ENCODE measurements at places on chromosomes 12 and 14. TPM values are rescaled to one million over a fixed set of nuclear protein-coding genes. Genes with fewer than 3 reads are reported as not detected.
A peak's percentile ranks its signal among the peaks of the same experiment; 100 is the strongest.

GRCh38 chr12:2834581-2835491 is at the start of gene NRIP2:
NRIP2 (minus strand) TSS chr12:2835035; CDS start chr12:2834983, 52 bp downstream.
- DNase-seq: no peak
- no peak within 1 kb of the TSS for H3K27ac ChIP-seq
- H3K27me3 ChIP-seq: no peaks in the 10 kb centered on the region
- H3K4me3 ChIP-seq: no peak within 1 kb of the TSS

Gene PTPN6
- 485 TPM for total RNA-seq

DNA sequence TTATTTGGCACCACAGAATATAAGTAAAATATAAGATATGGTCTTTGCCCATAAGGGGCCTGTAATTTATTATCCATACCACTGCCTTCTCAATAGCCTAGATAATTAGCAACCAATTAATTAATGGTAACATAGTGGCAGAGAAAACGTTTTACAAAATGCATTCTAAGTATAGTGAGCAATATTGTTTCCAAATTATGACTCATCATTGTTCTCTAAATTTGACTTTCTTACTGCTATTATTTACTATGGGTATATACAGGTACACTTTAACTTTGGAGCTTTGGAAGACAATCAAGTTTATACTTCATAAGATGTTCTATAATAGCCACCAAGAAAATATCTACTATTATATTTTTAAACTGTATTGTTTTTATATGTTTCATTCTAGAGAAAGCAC is 26.7 kb downstream of the DCP1B start:
- no peak overlapping the region for H3K4me3 ChIP-seq
- no peak overlapping the region for H3K27ac ChIP-seq

Gene SLCO1B1
- not detected for total RNA-seq

- H3K4me1 ChIP-seq: no peaks in the 10 kb centered on the region
- DNase-seq: no peak
- no peak overlapping the region for H3K27ac ChIP-seq
- no peak overlapping the region for H3K4me3 ChIP-seq
- no peaks in the 10 kb centered on the region for H3K36me3 ChIP-seq
Observed at GRCh38 chr12:74983917-74984316, 225.7 kb downstream of the KCNC2 start.

GRCh38 chr12:107435072-107435471 is 250.5 kb upstream of the PWP1 start:
- H3K27me3 ChIP-seq: no peaks in the 10 kb centered on the region
- H3K4me3 ChIP-seq: no peak overlapping the region
- H3K36me3 ChIP-seq: peaks cover 2% of the 10 kb centered on the region
- H3K27ac ChIP-seq: no peak overlapping the region
- no peak for DNase-seq

Gene SIX1
- total RNA-seq: not detected

Gene RNASE4
- total RNA-seq: 1.0 TPM

Gene PSMB11
- not detected for total RNA-seq

Gene ACVR1B
- total RNA-seq: 7.5 TPM

DNA sequence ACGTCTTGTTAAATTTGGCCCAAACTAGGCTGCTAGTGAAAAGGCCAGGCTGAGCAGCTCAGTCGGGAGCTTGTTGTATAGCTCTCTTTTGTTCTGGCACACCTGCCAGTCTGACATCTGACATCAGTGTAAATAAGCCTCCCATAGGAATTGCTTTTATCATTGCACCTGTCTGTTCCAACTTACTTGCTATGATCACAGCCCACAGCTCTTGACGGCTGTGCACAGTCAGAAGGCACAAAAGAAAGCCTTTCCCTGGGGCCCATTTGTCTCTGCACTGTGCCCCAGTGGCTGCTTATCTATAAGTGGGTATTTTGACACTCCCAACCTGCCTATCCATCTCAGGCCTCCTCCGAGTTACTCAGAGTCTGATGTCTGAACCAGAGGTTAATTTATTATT is 324.5 kb downstream of the NUAK1 start:
- no peak for DNase-seq
- no peaks in the 10 kb centered on the region for H3K4me1 ChIP-seq
- no peak overlapping the region for H3K4me3 ChIP-seq
- H3K27ac ChIP-seq: no peak overlapping the region
- H3K27me3 ChIP-seq: peaks cover 2% of the 10 kb centered on the region

GRCh38 chr12:14768823-14769405 is 34.4 kb downstream of the WBP11 start:
- peak; percentile 81 for DNase-seq
- H3K4me3 ChIP-seq: peak overlapping the region; percentile 95
- peaks cover 57% of the 10 kb centered on the region for H3K36me3 ChIP-seq
- H3K4me1 ChIP-seq: peaks cover 33% of the 10 kb centered on the region

DNA sequence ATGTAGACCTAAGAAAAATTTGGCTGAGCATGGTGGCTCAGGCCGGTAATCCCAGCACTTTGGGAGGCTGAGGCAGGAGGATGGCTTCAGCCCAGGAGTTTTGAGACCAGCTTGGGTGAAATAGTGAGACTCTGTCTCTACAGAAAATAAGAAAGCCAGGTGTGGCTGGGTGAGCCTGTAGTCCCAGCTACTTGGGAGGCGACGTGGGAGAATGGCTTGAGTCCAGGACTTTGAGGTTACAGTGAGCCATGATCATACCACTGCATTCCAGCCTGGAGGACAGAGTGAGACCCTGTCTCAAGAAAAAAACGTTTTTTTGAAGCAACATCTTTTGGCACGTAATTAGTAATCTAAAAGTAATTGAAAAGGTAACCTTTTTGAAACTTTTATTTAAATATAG is 70.9 kb downstream of the FERMT2 start:
- H3K27me3 ChIP-seq: no peaks in the 10 kb centered on the region
- H3K36me3 ChIP-seq: no peaks in the 10 kb centered on the region
- no peaks in the 10 kb centered on the region for H3K4me1 ChIP-seq
- no peak for DNase-seq

- H3K27me3 ChIP-seq: no peaks in the 10 kb centered on the region
- H3K4me3 ChIP-seq: no peak overlapping the region
- no peak for DNase-seq
- no peak overlapping the region for H3K27ac ChIP-seq
- no peaks in the 10 kb centered on the region for H3K4me1 ChIP-seq
Observed at GRCh38 chr12:43004908-43005307, 415.4 kb upstream of the PRICKLE1 start.

GRCh38 chr14:72916174-72916573 is 10.1 kb upstream of the DCAF4 start:
- no peak for DNase-seq
- H3K27ac ChIP-seq: no peak overlapping the region
- peaks cover 11% of the 10 kb centered on the region for H3K27me3 ChIP-seq

DNA sequence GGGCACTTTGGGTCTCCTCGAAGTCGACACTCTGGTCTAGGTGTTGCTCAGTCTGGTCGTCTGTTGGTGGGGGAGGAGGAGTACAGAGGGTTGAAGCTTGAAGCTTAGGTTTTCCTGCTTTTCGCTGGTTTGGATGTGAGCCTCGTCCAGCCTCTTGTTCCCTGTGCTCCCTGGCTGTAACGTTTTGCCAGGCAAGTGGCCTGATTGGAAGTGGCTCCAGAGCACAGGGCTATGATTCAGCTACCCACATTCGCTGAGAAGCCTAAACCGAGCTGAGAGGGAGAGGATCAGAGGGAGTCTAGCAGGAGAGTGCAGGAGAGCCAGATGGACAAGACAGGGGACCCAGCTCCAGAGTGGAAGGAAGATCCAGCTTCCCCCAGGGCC is 6.1 kb downstream of the HOXC10 start:
- DNase-seq: no peak
- no peak overlapping the region for H3K4me3 ChIP-seq
- H3K36me3 ChIP-seq: peaks cover 2% of the 10 kb centered on the region
- peaks cover 92% of the 10 kb centered on the region for H3K27me3 ChIP-seq

Gene RPS6KA5
- 12.8 TPM for total RNA-seq

DNA sequence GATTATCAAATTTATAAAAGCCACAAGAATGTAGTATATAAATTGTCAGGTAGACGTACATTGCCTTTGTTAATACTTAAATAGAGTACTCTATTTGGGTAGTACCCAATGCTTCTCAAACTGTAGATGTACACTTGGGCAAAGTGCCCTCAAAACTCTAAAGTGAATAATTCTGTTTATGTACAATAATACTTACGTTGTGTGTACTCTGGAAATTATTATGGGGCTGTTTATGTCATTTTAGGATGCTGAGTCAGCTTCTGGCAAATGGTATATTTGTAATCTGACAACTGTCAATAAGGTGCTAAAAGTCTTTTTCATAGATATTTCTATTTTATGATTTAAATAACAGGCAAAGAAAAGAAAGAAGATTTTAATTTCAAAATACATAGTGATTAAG is 102.4 kb downstream of the CCDC91 start:
- peaks cover 50% of the 10 kb centered on the region for H3K36me3 ChIP-seq
- H3K4me3 ChIP-seq: no peak overlapping the region
- no peak overlapping the region for H3K27ac ChIP-seq
- H3K4me1 ChIP-seq: peaks cover 5% of the 10 kb centered on the region

Gene TMEM52B
- not detected for total RNA-seq

GRCh38 chr12:40827683-40828592 is 135.7 kb downstream of the CNTN1 start:
- H3K27me3 ChIP-seq: no peaks in the 10 kb centered on the region
- no peak for DNase-seq
- H3K4me1 ChIP-seq: no peaks in the 10 kb centered on the region
- no peak overlapping the region for H3K4me3 ChIP-seq
- no peaks in the 10 kb centered on the region for H3K36me3 ChIP-seq
- no peak overlapping the region for H3K27ac ChIP-seq

- H3K36me3 ChIP-seq: peaks cover 23% of the 10 kb centered on the region
- peak; percentile 70 for DNase-seq
- H3K4me1 ChIP-seq: peaks cover 49% of the 10 kb centered on the region
- no peaks in the 10 kb centered on the region for H3K27me3 ChIP-seq
- peak overlapping the region; percentile 97 for H3K27ac ChIP-seq
Observed at GRCh38 chr12:132834181-132834711, 5.6 kb upstream of the GOLGA3 start.

- H3K27ac ChIP-seq: no peak overlapping the region
- H3K27me3 ChIP-seq: peaks cover 60% of the 10 kb centered on the region
- peaks cover 4% of the 10 kb centered on the region for H3K4me1 ChIP-seq
- H3K4me3 ChIP-seq: no peak overlapping the region
Observed at GRCh38 chr14:101456246-101457175, 104.8 kb upstream of the DIO3 start.

Gene AVPR1A
- total RNA-seq: not detected

- H3K4me3 ChIP-seq: no peak overlapping the region
- no peak for DNase-seq
- no peaks in the 10 kb centered on the region for H3K36me3 ChIP-seq
- no peak overlapping the region for H3K27ac ChIP-seq
- H3K27me3 ChIP-seq: no peaks in the 10 kb centered on the region
Observed at GRCh38 chr12:31756977-31757420, 28.2 kb upstream of the AMN1 start.

DNA sequence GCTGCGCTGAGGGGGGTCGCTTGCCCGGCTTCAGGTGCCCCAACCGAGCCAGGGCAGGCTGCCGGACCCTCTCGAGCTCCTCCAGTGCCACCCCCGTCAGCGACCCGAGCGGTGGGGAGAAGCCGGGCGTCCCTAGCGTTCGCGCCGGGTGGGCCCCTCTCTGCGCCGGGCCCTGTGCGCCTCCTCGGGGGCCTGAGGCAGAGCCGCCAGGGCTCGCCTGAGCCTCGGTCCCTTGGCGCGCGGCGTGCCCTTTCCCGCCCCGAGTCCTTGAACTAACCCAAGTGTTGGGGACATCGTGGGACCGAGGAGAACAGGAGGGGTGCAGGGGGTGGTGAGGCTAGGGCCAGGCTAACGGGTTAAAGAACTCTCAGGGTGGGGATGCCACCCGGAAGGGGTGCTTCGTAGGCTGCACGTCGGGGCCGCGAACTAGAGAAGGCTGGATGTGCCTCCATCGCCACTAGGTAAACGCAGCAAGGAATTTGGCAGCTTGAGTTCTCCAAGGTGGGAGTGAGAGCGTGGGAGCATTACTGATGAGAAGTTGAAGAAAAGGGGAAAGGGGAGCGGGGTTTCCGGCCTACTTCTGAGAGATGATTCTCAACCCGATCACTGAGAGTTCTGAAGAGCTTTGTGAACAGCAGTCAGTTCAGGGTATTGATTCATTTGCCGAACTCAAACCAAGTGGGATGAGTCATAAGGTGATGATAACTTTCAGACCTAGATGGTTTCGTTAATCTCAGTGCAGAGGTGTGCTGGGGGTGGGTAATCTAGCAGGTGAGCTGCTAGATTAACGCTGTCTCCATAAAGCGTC is 618 bp downstream of the RNF34 start:
- H3K4me3 ChIP-seq: peak overlapping the region; percentile 85
- peaks cover 29% of the 10 kb centered on the region for H3K4me1 ChIP-seq
- peak overlapping the region; percentile 93 for H3K27ac ChIP-seq
- peak; percentile 74 for DNase-seq
- H3K36me3 ChIP-seq: peaks cover 21% of the 10 kb centered on the region
- no peaks in the 10 kb centered on the region for H3K27me3 ChIP-seq

GRCh38 chr12:28460420-28461130 is 270.3 kb downstream of the CCDC91 start:
- no peak overlapping the region for H3K4me3 ChIP-seq
- peaks cover 28% of the 10 kb centered on the region for H3K36me3 ChIP-seq
- no peak overlapping the region for H3K27ac ChIP-seq
- DNase-seq: no peak
- no peaks in the 10 kb centered on the region for H3K27me3 ChIP-seq

DNA sequence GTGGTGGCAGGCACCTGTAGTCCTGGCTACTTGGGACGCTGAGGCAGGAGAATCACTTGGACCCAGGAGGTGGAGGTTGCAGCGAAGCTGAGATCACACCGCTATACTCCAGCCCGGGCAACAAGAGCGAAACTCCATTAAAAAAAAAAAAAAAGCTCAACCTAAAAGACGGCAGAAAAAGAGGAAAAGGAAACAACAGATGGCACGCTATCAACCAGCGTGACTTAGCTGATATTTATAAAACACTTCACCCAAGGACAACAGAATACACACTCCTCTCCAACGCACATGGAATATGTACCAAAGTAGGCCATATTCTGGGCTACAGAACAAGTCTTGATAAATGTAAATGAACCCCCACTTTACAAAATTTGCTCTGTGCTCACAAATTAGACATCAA is 34.0 kb upstream of the CLMN start:
- DNase-seq: no peak
- peaks cover 5% of the 10 kb centered on the region for H3K27me3 ChIP-seq
- H3K36me3 ChIP-seq: no peaks in the 10 kb centered on the region
- no peak overlapping the region for H3K27ac ChIP-seq
- H3K4me1 ChIP-seq: no peaks in the 10 kb centered on the region

Gene OR10A7
- total RNA-seq: not detected

Gene SCARB1
- 36.2 TPM for total RNA-seq

GRCh38 chr14:102008891-102009290 is 44.5 kb downstream of the DYNC1H1 start:
- no peak overlapping the region for H3K27ac ChIP-seq
- DNase-seq: no peak
- no peaks in the 10 kb centered on the region for H3K27me3 ChIP-seq
- no peaks in the 10 kb centered on the region for H3K4me1 ChIP-seq

GRCh38 chr12:84411031-84411430 is 501.6 kb downstream of the SLC6A15 start:
- H3K27me3 ChIP-seq: no peaks in the 10 kb centered on the region
- H3K4me3 ChIP-seq: no peak overlapping the region
- H3K27ac ChIP-seq: no peak overlapping the region
- no peak for DNase-seq
- no peaks in the 10 kb centered on the region for H3K4me1 ChIP-seq

Gene SCNN1A
- total RNA-seq: 3.8 TPM

All from activated CD8-positive, alpha-beta T cell treated with anti-CD3 and anti-CD28 coated beads for 36 hours (primary cell).